ENCODE measurements at places on chromosomes 7 and 10.

- no peak for DNase-seq
Measured at GRCh38 chr10:127679642-127680255, 57.2 kb upstream of the FOXI2 start.

GRCh38 chr7:15821484-15822427 is 135.3 kb upstream of the MEOX2 start:
- DNase-seq = no peak

DNA sequence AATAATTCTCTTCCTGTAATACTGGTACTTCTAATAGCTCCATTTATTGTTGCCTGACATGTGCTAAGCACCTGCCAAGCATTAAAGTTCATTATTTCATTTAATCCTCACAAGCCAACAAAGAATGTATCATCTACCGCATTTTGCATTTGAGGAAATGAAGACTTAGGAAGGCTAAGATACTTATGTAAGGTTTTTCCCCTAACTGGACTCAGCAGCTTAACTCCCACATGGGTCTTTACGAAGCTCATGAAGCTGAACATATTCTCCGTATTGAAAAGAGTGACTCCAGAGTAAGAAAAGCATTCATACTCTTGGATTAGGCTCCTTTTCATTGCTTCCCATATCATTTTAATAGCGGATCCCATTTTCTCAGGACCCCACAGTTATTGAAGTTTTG is 155.7 kb upstream of the TMEM72 start:
- DNase-seq = no peak

GRCh38 chr7:117993377-117994003 is 120.2 kb upstream of the CTTNBP2 start:
- no peak for DNase-seq

DNA sequence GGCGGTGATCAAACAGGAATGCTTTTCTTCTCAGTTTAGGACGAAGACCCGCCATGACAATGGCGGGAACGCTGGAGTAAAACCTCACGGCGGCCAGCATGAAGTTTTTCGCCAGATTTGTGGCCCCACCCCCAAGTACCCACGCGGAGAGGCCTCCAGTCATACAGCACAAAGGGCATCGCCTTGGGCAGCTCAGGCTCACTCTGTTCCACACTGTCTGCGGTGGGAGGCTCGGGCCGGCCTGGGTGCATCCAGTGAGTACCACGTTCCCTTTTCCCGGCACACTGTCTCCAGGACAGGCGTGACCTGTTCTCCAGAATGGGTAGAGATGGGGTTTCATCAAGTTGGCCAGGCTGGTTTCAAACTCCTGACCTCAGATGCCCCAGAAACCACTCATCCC is 27.3 kb downstream of the ASB13 start:
- no peak for DNase-seq

- no peak for DNase-seq
Measured at GRCh38 chr10:77547307-77548050, 90.1 kb downstream of the KCNMA1 start.

GRCh38 chr10:1454951-1455350 is 282.4 kb downstream of the ADARB2 start:
- no peak for DNase-seq

Measured in CD4-positive, alpha-beta T cell treated with Interferon alpha-2 for 1 hour (primary cell).